ENCODE measurements at places on chromosomes 12 and 14. TPM values are rescaled to one million over a fixed set of nuclear protein-coding genes. Genes with fewer than 3 reads are reported as not detected.

PMEL gene
- 0.89 TPM for total RNA-seq

KRT2 gene
- not detected for total RNA-seq

PLEKHA5 gene
- total RNA-seq: 10.3 TPM

DGLUCY gene
- total RNA-seq: 20.3 TPM

NUBPL gene
- total RNA-seq: 11.1 TPM

RNU4-1 gene
- total RNA-seq: under 0.01 TPM

PTGER2 gene
- 124 TPM for total RNA-seq

AQP2 gene
- not detected for total RNA-seq

All from bronchus fibroblast of lung (primary cell).